Brain microvascular endothelial cell (primary cell): ENCODE measurements at places on chromosomes 5 and 9.

DNA sequence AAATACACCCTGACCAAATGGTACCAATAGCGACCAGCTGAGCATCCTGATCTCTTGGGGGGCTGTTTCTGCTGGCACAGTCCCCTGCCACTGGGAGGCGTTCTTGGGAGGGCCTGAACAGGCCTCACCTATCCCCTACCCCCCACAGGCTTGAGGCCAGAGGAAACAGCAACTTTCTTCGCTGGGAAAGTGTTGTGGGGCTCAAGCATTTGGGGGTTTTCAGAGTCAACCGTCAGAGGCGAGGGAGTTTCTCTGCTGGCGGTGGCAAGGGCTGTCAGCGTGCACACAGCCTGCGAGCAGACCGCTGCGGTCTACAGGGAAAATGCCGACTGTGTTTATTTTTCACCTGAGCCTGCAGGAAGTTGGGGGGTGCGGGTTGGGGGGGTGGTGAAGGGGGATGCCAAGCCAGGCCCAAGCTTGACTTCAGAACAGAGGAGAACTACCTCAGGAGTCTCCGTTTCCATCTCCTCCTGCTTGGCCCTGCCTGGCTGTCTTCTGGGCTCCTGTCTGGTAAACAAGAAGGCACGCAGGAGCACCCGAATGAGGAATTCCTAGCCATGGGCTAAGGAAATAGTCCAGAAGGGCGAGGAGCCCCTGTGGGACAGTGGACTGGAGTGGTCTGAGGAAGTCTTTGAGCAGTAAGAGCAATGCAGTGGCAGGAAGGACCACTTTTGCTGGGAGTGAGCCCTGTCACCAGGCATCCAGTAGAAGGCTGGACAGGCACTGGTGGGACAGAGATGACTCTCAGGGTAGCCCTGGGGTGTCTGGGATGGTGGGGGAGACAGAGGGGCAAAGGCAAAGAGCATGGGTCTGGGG lies 18.1 kb downstream of the TCF7 start:
- no peak for DNase-seq

- DNase-seq, result no peak
Observed at GRCh38 chr9:131096269-131097125, at the start of gene AIF1L. AIF1L (plus strand) TSS chr9:131096531; CDS start chr9:131096630, 99 bp downstream.

- peak; percentile 35 for DNase-seq
Observed at GRCh38 chr9:134150557-134151214, 13.7 kb downstream of the RNU6ATAC start.

DNA sequence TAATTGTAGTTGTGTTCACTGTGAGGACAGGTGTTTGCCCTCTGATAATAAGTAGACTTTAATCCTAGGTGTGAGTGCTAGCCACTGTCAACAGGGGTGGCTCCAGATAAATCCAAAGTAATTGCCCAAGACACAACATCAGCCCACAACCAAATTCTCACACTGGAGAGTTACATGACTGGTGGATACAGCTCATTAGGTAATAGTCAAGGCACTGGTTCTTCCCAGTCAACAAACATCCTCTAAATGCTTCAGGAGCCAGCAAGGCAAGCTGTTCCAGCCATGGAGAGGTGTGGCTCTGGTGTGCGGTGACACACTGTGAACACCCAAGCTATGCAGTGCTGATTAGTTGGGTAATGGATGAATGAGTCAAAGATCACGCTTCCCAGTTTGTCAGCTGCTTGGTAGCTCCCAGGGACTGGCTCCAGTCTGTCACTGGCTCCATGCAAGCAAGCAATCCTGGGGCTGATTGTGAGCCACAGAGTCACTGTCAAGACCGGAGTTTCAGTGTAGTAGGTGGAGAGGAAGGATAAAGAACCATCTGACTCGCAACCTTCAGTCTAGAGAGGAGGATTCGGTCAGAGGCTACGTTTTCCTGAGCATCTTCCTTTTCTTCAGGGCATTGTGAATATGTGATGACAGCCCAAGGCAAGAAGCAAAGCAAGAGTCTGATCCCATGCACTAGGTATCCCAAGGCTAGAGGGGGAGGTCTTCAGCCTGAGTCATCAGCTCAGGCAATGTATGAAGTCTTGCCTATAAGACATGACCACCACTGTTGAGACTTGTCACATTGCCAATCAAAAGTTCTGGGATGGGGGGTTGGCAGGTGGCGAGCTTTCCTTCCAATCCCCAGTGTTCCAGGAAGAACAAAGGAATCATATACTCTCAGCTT lies 63.1 kb downstream of the UGCG start:
- peak; percentile 89 for DNase-seq

DNA sequence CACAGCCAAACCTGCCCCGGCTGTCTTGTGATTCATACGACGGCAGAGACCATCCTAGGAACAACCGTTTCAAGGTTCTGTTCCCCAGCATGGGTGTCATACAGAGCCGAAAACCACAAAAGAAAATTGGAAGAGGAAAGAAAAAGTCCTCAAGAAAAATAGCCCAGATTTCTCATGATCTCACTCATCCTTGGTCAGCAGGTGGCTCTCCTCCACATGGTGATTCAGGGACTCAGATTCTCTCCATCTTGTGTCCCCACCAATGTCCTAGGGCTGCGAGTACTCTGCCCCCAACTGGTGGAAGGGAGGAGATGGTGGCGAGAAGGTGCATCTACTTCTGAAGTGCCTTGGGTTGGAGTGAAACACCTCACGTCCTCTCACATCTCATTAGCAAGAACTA lies 25.6 kb downstream of the PDZD2 start:
- DNase-seq, result no peak

GRCh38 chr9:21684831-21685362 lies 117.5 kb upstream of the MTAP start:
- DNase-seq, result peak; percentile 79

DNA sequence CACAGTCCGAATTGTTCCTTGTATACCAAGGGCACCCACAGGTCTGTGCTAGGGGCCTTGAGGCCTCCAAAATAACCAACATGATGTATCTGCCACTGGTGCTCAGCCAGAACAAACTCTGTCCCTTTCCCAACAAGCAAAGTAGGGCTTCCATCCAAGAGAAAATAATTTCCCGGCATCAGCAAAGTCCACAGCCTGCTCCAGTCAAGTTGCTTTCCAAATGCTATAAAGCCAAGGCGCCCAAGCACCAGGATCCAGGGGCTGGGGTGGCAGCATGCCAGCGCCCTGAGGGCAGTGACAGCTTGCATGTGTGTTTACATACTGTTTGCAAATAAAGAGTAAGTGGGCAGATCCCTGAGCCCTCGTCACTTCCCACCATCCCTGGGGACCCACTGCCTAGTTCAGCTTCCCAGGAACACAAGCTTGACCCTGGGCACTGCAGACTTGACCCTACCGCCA lies 155.9 kb downstream of the ERCC6L2 start:
- no peak for DNase-seq

DNA sequence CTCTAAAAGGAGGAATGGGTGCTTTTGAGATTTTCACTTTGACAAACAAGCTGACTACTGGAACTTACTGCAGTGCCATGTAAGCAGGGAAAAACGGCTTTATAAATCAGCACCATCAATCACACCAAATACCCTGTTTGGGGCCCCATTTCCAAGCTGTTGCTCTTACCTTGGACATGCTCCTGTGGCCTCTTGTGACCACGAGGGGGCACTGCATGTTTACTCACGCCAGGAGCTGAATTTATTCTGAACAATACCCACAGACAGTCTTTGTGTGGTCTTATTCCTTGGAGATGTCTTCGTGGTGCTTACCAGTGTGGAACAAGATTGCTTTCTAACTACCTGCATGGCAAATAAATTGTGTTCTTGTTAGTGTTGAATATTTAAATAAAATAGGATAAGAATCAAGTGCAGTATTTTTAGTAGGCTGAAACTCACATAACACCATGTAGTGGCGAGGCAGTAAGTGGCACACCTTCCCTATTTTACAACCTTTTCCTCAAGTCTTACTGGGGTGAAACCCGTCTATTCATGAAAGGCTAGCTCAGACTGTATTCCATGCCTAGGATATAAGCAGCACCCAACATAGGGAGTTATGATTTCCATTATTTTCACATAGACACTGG lies 155.5 kb upstream of the NMUR2 start:
- DNase-seq, result peak; percentile 48

DNA sequence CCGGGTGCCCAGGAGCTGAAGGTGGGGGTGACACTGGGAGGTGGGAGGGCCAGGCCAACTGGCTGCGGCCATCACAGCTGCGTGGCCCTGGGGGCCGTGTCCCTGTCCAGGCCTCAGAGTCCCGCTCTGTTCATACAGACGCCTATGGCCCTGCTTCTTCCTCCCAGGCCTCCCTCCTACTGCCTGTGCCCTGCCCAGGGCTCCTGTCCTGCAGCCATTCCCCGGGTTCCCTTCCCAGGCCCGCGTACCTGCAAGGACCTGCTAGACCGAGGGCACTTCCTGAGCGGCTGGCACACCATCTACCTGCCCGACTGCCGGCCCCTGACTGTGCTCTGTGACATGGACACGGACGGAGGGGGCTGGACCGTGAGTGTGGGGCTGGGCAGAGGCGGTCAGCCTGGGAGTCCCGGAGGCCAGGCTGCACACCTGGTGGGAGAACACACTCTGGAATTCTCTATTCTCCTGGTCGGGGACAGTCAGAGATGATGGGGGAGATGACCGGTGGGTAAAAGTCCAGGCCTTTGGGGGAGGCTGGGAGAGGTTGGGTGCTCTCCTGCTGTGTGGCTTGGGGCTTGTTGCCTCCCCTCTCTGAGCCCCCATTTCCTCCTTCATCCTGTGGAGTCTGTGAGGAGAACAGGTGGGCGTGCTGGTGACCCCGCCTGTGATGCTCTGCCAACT lies 4.5 kb downstream of the FCN2 start:
- no peak for DNase-seq

- DNase-seq, result no peak
Observed at GRCh38 chr5:124783285-124783684, 36.8 kb upstream of the ZNF608 start.

DNA sequence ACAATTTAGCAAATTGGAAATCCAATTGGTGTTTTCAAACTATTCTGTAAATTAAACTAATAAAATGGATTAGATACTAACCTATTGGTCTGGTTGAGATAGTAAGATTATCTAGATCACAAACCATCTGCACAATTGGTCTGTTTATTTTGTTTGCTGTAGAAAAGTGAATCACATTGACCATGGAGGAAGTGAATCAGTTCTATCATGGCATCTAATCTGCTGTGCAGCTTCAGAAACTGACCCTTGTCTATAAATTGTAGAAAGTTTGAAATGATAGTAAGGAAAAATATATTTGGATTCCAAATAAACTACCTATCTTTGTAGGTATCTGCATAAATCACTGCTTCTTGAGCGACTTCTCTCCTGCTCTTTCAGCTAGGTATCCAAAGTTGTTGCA lies 1865.4 kb downstream of the MAT2B start:
- DNase-seq, result no peak

DNA sequence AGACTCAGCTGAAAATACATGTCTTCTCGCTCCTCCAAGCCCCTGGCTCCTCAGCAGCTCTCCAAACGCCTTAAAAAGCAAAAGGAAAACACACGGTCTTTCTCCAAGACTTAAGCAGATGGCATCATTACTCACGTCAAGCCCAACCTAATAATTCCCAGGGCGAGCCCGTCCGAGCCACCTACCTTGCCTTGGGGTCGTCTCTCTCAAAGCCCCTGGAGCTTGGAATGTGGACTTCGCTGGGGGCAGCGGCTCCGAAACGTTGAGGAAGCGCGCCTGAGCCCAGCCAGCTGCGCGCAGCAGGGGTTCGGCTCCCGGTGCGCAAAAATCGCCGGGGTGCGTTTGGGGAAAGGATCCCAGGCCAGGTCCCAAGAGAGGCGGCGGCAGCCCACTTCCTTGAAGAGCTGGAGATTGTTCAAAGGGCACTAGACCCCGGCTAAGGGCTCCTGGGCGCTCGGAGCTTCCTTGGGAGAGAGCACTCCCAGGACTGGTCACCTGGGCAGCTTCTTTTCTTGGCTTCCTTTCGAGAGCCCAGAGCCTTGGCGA lies 395 bp downstream of the DRD1 start:
- no peak for DNase-seq

DNA sequence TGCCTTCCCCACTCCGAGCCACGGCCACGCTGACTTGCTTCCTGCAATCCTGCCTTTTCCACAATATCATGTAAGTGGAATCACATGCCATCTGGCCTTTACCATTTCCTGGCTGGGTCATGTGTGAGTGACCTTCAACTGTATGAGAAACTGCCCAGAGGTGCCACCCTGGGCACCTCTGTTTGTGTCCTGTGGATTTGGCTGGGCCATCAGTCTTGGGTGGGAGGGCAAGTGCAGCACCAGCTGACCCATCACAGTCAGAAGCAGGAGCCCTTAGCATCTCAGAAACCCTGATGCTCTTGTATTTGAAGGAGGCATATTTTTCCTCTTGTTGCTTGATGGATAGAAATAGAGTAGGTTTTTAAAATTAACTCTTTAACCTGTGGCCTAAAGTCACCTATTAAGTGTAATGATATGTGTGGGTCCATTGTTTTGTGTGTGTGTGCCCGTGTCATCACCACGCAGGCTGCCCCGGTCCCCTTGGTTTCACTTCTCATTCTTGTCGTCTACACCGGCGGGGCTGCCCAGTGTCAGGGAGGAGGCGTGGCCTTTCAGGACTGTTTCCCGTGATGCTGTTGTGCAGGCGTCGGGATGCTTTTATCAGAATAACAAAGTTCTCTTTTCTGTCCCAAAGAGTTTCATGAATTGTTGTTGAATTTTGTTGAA lies 52.1 kb upstream of the CACNA1B start:
- no peak for DNase-seq
